Activated naive CD4-positive, alpha-beta T cell treated with Interleukin-2 at 50 U/mL for 16 hours (primary cell): ENCODE measurements at places on chromosomes 4 and X.

- DNase-seq = no peak
Observed at GRCh38 chrX:44203791-44204190, 139.7 kb downstream of the EFHC2 start.

- DNase-seq = no peak
Observed at GRCh38 chr4:98686043-98686707, 27.8 kb upstream of the TSPAN5 start.

DNA sequence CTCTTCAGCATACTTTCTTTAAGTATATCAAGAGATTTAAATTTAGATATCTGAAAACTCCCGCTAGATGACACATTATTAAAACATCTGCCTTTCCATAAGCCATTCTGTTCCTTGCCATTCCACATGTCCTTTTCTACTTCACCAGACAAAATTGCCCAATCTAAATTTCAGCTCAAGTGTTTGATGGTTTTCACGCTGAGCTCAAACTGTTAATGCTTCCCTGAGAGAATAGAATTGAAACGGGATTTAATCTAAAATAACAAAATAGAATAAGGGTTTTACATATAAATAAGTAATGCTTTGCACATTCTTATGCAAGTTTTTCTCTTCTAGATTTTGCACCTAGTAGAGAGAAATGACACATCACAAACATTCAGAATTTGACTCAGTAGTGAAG, 764.5 kb upstream of the TENM3 start:
- DNase-seq = no peak

- no peak for DNase-seq
Observed at GRCh38 chrX:110442635-110443034, 84.0 kb downstream of the RTL9 start.
